SHP77 (cell line): ENCODE measurements at places on chromosomes 3 and 15.

- no peak for DNase-seq
Observed at GRCh38 chr3:124478830-124479229, 251.4 kb upstream of the UMPS start.

DNA sequence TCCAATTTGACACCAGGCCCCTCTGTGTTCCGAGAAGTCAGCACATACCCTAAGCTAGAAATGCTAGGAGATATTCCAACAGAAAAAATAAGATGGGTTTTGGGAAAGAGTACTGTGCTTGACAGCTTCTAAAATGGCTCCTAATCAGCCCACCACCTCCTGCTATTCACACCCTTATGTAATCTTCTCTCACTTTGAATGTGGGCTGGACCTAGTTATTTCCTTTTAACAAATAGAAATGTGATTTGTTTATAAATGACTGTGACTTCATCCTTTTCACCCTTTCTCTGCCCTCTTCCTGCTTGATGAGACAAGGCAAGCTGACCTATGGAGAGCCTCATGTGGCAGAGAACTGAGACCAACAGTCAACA, 961.1 kb downstream of the FHIT start:
- DNase-seq: no peak

GRCh38 chr15:39459548-39459947, 121.3 kb upstream of the THBS1 start:
- no peak for DNase-seq

DNA sequence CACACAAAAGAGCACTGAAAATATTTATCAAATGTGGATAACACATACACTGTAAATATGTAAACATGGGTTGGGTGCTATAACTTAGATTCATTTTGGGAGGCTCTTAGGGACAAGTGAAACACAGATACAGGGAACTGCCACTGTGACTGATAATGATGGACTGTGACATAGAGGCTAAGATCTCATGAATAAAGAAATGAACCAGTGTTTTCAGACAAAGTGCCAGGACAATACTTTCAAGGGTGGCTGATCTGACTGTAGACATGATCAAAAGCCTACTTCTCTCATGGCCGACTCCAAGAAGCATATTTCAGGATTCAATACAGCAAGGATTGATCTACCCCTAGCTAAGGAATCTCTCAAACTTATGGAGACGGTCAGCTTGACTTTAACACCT, 353.8 kb downstream of the FGF12 start:
- no peak for DNase-seq

GRCh38 chr15:59567324-59567723, 44.3 kb upstream of the GCNT3 start:
- no peak for DNase-seq
